Esophagus squamous epithelium (tissue), 5 donors: ENCODE measurements at places on chromosomes 1 and 21.

DNA sequence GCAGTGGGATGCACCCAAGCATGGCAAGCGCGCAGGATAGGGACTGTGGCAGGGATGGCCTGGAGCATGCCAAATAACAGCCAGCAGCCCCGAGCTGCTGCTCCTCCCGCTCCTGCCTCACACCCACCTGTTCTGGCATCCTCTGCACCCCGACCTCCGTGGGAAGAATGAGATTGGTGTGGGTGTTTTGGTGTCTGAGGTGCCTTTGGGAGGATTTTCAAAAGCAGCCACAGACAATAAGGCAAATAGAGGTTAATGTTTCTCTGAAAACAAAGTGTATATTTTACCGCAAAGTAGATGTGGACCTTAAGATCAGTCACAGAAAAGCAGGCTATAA, 35.5 kb downstream of the IGFN1 start:
- DNase-seq, result no peak

DNA sequence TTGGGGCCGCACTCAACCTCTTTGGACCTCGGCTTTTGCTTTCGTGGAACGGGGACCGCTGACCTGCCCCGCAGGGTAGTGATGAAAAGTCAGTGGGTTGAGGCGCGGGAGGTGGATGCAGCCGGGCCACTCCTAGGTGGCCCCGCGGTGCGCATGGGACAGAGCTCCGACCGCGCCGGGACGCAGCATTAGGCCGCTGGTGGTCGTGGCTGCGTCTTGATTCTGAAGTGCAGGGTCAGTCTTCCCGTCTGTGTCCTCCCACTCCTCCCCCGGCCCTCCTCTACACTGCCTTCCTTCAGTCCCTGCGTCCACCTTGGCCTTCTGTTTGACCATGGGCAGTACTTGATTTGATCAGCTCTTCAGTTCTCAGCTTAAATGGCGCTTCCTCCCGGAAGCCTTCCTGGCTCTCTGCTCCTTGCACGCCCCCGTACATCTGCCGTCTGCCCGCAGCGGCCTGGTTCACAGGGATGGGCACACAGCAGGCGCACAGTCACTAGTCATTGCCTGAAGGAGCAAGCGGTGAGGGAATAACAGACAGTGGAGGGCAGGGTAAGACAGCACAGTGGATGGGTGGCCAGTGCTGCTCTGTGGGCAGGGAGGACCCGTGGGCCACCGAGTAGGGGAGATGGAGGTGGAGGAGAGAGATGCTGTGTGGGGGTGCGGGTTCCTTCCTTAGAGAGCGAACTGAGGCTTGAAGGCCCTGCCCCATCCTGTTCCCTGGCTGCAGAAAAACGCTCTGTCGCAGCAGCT, 633 bp downstream of the THEMIS2 start:
- no peak for DNase-seq

DNA sequence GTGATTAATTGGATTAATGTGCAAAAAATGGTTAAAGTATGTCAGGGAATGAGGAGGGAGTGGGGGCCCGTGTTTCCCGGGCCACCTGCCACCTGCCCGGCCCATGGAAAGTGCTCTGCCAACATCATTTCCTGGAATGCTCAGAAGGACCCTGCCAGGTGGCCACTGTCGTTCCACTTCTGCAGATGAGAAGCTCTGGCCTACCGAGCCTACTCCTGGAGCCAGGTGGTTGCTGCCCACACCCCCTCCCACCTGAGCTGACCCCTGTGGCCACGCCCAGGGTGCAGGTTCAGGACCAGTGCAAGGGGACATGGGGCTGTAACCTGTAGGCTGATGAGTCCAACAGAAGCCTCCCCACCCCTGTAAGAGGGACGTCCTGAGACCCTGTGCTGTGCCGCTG, 99.7 kb downstream of the PRDM16 start:
- no peak for DNase-seq

DNA sequence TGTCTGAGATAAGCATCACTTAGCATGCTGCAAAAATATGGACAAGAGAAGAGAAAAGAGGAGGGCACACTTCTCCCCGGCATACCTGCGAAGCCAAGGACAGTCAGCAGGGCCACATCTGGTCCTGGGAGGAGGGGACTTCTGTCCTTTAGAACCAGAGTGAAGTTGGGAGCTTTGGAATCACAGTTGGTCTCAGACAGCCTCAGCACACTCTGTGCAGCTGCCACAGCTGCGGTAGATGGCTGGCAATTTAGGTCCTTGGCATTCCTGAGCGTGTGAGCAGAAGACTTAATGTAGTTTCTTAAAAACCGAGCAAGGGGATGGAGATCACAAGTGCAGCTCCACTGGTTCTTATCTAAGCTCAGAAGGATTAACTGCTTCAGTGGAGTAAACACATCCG, 32.3 kb downstream of the LRRC53 start:
- no peak for DNase-seq

GRCh38 chr1:221911714-221912113, 169.8 kb upstream of the DUSP10 start:
- DNase-seq, result no peak

- no peak for DNase-seq
Measured at GRCh38 chr1:3604468-3604974, 6.8 kb downstream of the MEGF6 start.

DNA sequence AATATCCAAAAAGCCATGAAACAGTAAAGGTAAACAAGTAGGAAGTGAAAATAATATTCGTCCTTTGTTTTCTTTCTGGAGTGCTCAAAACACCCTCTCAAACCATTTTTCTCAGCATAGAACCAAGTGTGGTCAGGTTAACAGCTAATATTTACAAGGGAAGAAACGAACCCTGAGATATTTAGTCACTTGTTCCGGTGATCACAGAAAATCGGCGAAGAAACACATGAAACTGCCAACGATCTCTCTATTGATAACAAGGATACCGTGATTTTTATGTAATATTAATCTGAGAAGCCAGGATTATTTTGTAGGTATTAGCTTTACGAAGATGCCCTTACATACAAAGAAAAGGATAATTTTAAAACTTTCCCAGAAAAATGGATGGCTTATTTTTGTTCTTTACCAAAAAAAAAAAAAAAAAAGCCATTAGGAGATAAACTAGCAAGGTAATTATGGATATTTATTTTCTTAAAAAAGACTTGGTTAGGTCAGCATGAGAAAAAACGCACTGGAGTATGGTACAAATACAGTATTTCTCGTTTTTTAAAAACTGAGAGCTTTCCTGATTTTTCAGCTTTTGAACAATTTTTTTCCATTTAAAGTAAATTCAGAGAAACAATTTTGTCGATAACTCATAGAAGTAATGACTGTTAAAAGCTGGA, 107.3 kb upstream of the HNRNPU start:
- DNase-seq, result no peak

GRCh38 chr21:38814126-38815059, 8.7 kb downstream of the ETS2 start:
- DNase-seq, result no peak

DNA sequence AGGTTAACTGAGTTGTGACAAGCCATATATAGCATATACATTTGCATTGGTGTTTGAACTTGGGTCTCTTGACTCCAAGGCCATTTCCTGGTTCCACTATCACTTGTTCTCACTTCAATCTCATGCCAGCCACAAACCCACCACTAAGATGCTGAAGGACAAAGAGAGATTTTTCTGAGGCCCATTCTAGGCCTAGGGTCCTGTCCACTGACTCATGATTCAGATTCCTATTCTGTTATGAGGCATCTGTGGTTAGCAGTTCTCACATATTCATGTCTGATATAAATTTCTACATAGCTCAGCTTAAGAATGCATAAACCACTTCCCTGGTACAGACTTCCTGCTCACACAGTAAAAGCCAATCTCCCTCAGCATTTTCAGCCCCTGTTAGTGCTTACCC, 326.1 kb upstream of the BEND5 start:
- no peak for DNase-seq

DNA sequence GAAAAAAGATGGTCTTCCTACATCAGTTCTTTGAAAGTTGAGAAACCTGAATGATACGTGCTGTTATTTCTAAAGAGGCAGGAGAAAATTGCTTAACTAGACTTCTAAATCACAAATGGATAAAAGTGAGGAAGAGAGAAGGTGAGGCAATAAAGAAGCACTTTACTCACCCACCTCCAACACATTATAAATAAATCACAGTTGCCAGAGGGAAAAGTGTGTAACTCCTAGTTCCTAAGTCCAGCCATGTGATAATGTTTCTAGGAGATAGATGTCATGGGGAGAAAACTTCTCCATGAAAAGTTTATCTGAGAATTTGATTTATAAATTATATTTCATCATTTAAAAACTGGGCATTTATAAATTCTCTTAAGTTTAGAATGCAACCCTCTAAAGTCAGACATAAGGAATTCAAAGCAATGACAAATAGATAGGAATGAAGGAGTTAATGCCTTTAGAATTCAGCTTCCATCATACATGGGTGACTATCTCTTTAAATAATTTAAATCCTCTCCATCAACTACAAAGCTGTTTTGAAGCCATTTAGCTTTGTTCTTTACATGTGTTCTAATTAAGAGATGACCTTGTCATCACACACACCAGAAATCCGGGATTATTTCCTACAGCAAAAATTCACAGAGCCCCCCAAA, 60.0 kb downstream of the NRIP1 start:
- no peak for DNase-seq

DNA sequence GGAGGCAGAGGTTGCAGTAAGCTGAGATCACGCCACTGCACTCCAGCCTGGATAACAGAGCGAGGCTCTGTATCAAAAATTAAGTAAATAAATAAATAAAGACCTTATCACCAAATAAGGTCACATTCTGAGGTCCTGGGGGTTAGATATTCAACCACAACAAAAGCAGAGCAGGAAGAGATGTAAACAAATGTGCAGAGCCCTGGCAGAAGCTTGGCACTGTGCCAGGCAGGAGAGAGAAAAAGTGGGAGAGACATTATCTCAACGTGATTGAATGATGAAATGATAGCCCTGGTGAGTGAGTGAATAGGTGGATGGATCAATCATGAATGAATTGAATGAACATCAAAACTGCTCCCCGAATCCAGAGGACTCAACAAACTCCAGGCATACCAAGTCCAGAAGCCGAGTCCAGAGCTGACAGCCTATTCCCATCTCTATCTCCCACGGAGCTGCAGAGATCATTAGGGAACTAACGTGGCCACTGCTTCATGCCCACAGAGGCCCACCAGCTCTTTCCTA, 150.7 kb downstream of the TOMM20 start:
- DNase-seq, result no peak

GRCh38 chr1:241250465-241250864, 106.5 kb downstream of the RGS7 start:
- DNase-seq, result no peak

GRCh38 chr1:119962296-119962968, 66.1 kb upstream of the ADAM30 start:
- DNase-seq, result no peak

GRCh38 chr1:232863544-232864275, 58.5 kb downstream of the MAP10 start:
- DNase-seq, result no peak

DNA sequence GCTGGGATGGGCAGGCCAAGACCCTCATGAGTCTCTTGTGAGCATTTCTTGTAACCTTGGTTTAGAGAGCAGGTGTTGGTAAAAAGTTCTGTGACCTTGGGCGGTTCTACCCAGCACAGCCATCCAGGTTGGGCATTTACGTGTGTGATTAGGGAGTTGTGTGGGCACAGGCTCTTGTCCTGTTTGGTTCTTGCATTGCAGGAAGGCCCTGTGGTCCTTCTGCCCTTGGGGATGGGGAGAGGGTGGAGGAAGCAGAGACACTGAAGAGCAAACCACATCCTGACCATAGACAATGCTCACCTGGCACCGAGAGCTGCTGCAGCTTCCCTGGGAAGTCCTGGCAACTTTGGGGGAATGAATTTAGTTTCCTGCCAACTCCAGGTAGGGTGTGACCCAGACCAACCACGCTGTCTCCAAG, 25.6 kb downstream of the RNF187 start:
- DNase-seq, result no peak

- DNase-seq, result no peak
Measured at GRCh38 chr1:182330303-182330702, 61.3 kb downstream of the GLUL start.

GRCh38 chr1:67601539-67601938, 83.5 kb upstream of the GADD45A start:
- no peak for DNase-seq

GRCh38 chr1:205963352-205964155, 20.3 kb upstream of the SLC26A9 start:
- DNase-seq, result no peak

- no peak for DNase-seq
Measured at GRCh38 chr1:197915862-197916499, 1.2 kb upstream of the LHX9 start.

GRCh38 chr21:40160911-40161310, 293.7 kb downstream of the PCP4 start:
- DNase-seq, result no peak

GRCh38 chr21:17527240-17527639, 14.4 kb downstream of the CXADR start:
- no peak for DNase-seq

- no peak for DNase-seq
Measured at GRCh38 chr1:207024202-207025145, 8.1 kb downstream of the C1orf116 start.

DNA sequence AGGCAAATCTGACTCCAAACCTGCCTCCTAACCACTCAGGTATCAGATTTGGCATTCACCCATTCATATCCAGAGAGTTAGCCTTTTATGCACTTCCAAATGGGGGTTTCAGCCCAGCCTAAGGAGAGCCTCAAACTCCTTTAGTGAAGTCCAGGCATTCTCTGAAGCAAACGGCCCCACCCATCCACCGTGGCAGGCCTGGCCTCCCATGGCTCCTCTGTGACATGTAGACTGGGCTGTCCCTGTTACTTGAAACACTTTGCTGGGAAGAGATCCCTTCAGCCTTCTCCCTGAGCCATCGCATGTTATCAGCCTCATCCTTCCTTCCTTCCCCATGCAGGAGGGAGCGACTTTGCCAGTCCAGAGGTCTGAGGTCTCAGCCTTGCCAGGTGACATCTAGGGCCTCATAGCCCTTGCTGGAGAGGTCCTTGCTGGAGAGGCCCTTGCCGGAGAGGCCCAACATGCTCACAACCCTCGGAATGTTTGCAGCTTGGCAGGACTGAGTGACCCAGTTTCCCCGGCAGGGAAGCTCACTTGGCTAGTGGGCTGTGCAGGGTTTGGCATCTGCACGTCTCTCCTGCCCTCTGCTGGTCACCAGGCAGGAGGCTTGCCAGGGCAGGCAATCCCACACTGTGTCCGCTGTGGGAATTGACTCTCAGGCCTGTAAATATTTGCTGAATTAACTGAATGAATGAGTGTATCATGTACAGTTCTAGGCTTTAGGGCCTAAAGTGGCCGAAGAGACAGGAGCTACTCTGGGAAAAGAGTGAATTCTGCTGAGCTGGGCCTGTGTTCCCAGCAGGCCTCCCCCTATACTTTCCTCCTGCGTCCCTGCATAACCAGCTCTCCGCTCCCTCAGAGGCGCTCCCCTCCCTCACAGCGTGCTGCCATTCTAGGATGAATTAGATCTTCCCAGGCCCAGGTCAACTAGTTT, 26.7 kb upstream of the RBM15 start:
- no peak for DNase-seq

- no peak for DNase-seq
Measured at GRCh38 chr1:19569786-19570185, 74.3 kb upstream of the NBL1 start.
